ENCODE measurements at places on chromosomes 16 and 17.

DNA sequence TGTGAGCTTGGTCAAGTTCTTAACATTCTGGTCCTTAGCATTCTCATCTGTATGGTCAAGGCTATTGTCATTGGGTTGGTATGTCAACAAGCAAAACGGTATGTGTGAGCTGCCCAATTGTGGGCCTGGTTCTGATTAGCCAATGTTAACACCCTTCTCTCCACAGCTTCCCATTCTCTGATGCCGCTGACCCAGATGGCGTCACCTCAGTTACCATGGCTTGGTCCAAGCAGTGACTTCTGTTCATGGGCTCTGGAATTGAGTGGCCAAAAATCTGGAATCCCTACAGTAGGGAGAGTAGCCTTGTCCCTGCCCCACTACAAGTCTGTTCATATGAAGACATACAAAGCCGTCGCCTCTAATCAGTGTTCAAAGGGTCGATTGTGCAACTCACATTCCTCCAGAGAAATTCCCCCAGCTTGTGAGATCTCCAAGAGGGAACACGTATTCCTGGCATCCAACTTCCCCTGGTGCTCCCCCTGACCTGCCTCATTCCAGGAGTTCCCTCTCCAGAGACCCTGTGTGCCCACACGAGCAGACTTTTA lies 15.8 kb downstream of the TMEM98 start:
- DNase-seq = no peak

- no peak for DNase-seq
Measured at GRCh38 chr17:50027172-50027880, 28.6 kb upstream of the ITGA3 start.

GRCh38 chr16:89811321-89811720 lies 5.1 kb downstream of the FANCA start:
- DNase-seq = no peak

DNA sequence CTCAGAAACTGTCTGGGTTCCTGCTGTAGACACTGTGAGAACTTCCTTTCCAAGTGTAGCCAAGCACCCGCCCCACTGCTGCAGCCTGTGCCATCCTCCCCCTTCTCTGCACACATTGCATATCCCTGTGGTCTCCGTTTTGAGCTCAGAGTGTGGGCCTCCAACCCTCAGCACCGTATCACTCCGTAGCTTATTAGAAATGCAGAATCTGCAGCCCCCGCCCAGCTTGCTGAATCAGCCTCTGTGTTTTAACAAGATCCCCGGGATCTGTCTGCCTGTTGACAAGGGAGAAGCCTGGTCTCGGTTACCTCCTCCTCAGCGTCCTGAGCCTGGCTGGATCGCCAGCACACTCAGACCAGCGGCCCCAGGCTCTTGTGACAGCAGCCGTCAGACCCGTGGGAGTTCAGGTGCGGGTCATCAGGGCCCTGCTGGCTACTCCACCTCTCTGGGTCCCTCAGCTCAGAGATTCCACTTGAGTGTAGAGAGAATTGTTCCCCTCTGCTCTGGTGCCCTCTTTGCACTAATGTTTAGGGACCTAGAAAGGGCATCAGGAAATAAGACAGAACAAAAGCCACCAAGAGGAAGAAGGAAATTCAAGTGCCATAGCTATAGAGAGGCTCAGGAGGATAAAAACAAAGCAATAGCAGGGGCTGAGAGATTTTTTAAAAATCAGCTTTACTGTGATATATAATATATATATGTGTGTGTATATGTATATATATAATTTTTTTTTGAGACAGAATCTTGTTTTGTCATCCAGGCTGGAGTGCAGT lies 92.3 kb downstream of the PITPNC1 start:
- DNase-seq = no peak

GRCh38 chr17:32159586-32160438 lies 17.5 kb downstream of the RHOT1 start:
- no peak for DNase-seq

All from stimulated activated CD4-positive, alpha-beta T cell treated with anti-CD3 and anti-CD28 coated beads, TNF-alpha, amount 100 ng/mL, for 48 hours (primary cell).